Activated T-helper 1 cell treated with anti-CD3 and anti-CD28 coated beads, Interleukin-12 subunit alpha, Interleukin-12 subunit beta, Interleukin-2, Interleukin-4 antibody, amounts not matched to agents 30 ng/mL and 10 ng/mL and 1 ng/mL, durations not matched to agents 14 hours and 24 hours and 36 hours (primary cell): ENCODE measurements at places on chromosomes 12 and 14. TPM values are rescaled to one million over a fixed set of nuclear protein-coding genes. Genes with fewer than 3 reads are reported as not detected.

MAGOHB gene
- 79.4 and 85.1 TPM in 2 replicates for total RNA-seq

GRCh38 chr12:72030277-72030676 is 91.6 kb downstream of the TPH2 start:
- H3K4me1 ChIP-seq, result no peaks in the 10 kb centered on the region
- no peaks in the 10 kb centered on the region for H3K36me3 ChIP-seq
- H3K27me3 ChIP-seq, result peaks cover 4% of the 10 kb centered on the region
- DNase-seq, result no peak
- no peak overlapping the region for H3K4me3 ChIP-seq
- H3K27ac ChIP-seq, result no peak overlapping the region

- H3K36me3 ChIP-seq, result peaks cover 13% of the 10 kb centered on the region
- DNase-seq, result no peak
- H3K4me3 ChIP-seq, result no peak overlapping the region
- H3K27ac ChIP-seq, result peak overlapping the region; percentile 1
- H3K4me1 ChIP-seq, result peaks cover 23% of the 10 kb centered on the region
- no peaks in the 10 kb centered on the region for H3K27me3 ChIP-seq
Observed at GRCh38 chr14:71371711-71372396, 464.6 kb downstream of the PCNX1 start.

DNA sequence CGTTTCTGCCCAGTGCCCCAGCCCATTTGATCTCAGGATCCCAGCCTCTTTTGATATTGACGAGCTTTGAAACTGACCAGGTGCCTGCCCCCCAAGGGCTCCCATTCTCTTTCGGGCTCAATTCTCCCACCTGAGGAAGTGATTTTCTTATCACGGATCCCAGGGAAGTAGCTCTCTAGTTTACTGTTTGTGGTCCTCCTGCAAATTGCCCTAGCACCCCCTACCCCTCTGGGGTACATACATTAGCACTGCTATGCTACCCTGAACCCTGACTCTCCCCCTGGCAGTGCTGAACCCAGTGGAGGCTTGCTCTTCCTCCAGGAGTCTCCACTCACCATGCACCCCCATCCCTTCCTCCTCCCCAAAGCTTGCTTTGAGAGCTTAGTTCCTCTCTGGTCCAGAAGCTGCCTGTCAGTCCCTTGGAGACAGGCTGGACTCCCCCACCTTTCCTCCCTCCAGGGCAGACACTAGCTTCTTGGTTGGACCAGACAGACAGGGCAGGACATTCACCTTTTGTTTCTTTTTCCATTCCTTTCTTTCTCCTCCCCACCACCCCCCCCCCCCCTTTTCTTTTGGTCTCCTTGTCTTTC is 4.4 kb upstream of the TBX3 start:
- H3K4me3 ChIP-seq, result no peak overlapping the region
- H3K27ac ChIP-seq, result no peak overlapping the region
- H3K36me3 ChIP-seq, result peaks cover 3% of the 10 kb centered on the region
- peaks cover 10% of the 10 kb centered on the region for H3K4me1 ChIP-seq
- H3K27me3 ChIP-seq, result peaks cover 87% of the 10 kb centered on the region

DNA sequence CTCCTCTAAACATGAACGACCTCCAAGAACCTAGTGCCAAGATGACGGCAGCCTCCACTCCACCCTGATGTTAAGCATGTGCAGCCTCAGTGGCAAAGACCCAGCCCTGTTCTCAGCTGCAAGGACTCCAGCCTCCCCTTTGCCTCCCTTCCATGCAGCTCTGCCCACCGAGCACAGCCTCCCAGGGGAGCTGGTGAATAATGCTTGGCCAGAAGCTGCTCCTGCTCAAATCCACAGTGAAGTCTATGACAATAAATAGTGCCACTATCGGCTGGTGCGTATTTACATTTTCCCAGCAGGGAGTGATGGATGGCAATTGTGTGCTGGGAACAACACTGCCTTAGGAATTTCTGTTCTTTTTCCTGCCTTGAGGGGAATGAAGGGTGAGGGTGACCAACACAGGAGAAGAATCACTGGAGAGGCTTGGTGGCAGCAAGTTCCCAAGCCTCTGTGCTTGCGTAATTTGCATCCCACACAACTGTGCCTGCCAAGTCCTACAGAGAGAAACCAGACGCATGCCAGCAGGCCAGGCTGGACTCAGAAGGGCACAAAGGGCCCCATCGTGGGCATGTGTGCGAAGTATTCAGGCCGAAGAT is 29.9 kb upstream of the TC2N start:
- no peaks in the 10 kb centered on the region for H3K36me3 ChIP-seq
- DNase-seq, result no peak
- peaks cover 14% of the 10 kb centered on the region for H3K4me1 ChIP-seq
- no peak overlapping the region for H3K27ac ChIP-seq

DNA sequence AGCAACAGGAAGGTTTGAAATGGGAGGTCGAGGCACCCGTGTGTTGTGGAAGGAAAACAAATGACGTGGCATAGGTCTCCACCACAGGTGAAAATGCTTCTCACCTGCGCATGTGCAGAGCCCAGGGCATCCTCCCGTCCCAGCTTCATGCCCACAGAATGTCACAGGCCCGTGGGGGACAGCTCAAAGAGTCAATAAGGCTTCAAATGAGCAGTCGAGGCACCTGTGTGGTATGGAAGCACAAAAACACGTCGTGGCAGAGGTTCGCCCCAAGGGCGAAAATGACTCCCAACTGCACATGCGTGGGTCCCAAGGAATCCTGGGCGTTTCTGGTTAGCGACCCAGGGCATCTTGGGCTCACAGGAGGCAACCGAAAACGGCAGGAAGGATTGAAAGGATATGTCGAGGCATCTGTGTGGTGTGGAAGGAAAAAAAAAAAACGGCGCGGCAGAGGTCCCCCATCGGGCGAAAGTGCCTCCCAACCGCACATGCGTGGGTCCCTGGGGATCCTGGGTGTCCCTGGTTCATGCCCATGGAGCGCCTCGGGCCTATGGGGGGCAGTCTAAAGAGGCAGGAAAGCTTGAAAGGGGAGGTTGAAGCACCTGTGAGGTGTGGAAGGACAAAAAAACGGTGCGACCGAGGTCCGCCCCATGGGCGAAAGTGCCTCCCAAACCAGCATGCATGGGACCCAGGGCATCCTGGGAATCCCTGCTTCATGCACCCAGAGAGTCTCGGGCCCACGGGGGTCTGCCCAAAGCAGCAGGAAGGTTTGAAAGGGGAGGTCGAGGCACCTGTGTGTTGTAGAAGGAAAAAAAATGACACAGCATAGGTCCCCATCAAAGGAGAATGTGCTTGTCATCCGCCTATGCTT is 578.5 kb downstream of the ALG10 start:
- no peaks in the 10 kb centered on the region for H3K36me3 ChIP-seq
- no peak overlapping the region for H3K27ac ChIP-seq
- no peaks in the 10 kb centered on the region for H3K4me1 ChIP-seq
- no peak for DNase-seq
- H3K4me3 ChIP-seq, result no peak overlapping the region

DDX54 gene
- total RNA-seq, result 121 and 133 TPM in 2 replicates

- no peak for DNase-seq
- H3K4me3 ChIP-seq, result peak within 1 kb of the TSS; percentile 37
- H3K27ac ChIP-seq, result no peak within 1 kb of the TSS
- peaks cover 4% of the 10 kb centered on the region for H3K36me3 ChIP-seq
Observed at GRCh38 chr14:24367514-24368211, at the start of gene NFATC4. Gene NFATC4 (plus strand): TSS chr14:24368184. CDS start chr14:24368341, 157 bp downstream.

GRCh38 chr12:123595729-123596128 is 6.2 kb upstream of the DDX55 start:
- H3K27me3 ChIP-seq, result no peaks in the 10 kb centered on the region
- peaks cover 34% of the 10 kb centered on the region for H3K4me1 ChIP-seq
- H3K4me3 ChIP-seq, result no peak overlapping the region
- peaks cover 45% of the 10 kb centered on the region for H3K36me3 ChIP-seq
- DNase-seq, result no peak

UBR7 gene
- total RNA-seq, result 30.1 and 32.4 TPM in 2 replicates

DNA sequence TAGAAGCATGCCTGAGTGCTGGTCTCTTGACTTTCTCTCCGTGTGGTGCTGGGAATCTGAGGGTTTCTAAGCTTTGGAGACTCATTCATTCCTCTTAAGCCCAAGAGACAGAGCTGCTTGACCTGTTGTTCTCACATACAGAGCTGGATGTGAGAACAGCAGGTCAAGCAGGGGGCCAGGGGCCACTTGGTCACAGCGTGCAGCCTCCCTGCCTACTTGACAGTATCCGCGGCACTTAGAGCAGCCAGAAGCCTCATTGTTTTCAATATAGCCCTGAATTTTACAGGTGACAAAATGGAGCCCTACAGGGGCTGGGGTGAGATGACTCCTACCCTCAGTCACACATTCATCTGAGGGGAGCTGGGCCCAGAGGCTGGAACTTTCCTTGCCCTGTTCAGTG is 88.9 kb downstream of the ESRRB start:
- no peak overlapping the region for H3K27ac ChIP-seq
- H3K36me3 ChIP-seq, result no peaks in the 10 kb centered on the region
- no peaks in the 10 kb centered on the region for H3K27me3 ChIP-seq
- H3K4me3 ChIP-seq, result no peak overlapping the region

CCDC184 gene
- 0.61 and 0.75 TPM in 2 replicates for total RNA-seq

UBC gene
- total RNA-seq, result 883 and 899 TPM in 2 replicates

GRCh38 chr14:53517270-53517960 is 364.3 kb upstream of the DDHD1 start:
- no peak for DNase-seq
- H3K36me3 ChIP-seq, result no peaks in the 10 kb centered on the region
- H3K27me3 ChIP-seq, result no peaks in the 10 kb centered on the region

DNA sequence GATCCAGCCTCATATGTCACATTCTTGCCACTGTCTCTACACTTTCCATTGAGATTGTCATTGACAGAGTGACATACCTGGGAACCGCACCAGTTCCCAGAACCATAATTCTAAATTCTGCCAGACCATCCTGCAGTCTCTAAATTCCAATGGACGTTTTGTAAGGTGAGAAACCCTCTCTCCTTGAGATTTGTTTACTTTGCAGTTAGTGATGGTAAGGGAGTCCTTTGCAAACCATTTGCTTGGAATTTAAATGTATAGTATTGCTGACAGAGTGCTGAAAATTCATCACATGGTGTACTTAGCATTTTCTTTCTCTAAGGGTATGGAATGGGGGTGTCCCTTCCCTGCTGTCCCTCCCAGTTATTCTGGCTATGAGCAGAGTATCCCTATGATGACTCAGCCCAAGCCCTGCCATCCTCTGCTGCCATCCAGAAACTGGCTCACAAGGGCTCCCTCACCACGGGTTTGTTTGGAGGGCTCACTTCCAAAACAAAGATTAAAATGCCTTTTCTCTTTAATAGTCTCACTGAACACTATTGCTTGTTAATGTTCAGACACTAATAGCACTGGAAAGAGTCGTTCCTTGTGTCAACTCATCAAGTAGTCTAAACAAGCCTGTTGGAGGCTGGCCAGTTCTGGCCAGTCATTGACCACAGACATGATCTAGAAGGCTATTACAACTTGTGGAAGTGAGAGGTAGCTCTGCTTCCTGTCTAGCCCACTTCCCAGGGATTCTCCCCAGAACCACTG is 129.0 kb upstream of the HMGA2 start:
- H3K27ac ChIP-seq, result no peak overlapping the region
- no peaks in the 10 kb centered on the region for H3K4me1 ChIP-seq
- peaks cover 5% of the 10 kb centered on the region for H3K27me3 ChIP-seq
- no peaks in the 10 kb centered on the region for H3K36me3 ChIP-seq
- DNase-seq, result no peak
- H3K4me3 ChIP-seq, result no peak overlapping the region

GRCh38 chr14:59638885-59639284 is 62.3 kb upstream of the CCDC175 start:
- H3K4me3 ChIP-seq, result no peak overlapping the region
- H3K27ac ChIP-seq, result no peak overlapping the region
- H3K27me3 ChIP-seq, result peaks cover 2% of the 10 kb centered on the region
- no peaks in the 10 kb centered on the region for H3K36me3 ChIP-seq
- no peak for DNase-seq

DNA sequence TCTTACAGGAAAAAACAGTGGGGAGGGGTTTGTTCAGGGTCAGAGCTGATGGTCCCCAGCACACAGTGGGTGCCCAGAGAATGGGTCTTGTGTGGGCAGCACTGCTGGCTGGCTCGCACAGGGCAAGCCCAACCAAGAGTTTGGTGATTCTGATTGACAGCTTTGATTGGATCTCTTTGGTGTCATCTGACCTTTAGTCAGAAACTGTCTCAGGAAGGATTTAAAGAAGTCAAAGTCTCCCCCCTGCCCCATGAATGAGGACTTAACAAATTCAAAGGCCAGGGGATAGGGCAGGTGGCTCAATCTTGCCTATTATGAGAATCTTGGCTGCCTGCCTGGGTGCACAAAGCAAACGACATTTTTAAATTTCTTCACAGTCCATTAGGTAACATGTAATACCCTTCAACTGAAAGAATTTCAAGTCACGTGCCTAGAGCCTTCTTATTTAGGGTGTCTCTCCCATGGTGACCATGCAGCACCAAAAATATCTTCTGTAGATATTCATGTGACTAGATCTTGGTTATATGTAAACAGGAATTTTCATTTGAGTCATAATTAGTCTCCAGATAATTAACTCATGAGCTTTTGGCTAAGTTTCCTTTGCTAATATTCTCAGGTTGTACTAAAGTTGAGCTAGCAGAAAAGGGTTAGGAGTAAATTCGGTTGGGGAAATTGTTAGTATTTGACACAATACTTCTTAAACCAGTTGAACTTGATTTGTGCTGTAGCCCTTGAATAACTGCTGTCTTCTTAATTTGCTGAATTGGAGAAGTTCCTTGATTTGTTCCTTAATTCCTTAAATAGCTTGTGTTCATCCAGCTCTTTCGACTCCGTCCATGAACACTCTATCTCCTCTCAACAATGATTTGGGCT is 54.5 kb upstream of the HECTD1 start:
- no peak overlapping the region for H3K27ac ChIP-seq
- peaks cover 3% of the 10 kb centered on the region for H3K27me3 ChIP-seq
- H3K4me3 ChIP-seq, result no peak overlapping the region
- H3K4me1 ChIP-seq, result no peaks in the 10 kb centered on the region
- no peak for DNase-seq

NOVA1 gene
- 0.13 TPM in 1 of 2 replicates, not detected in the other for total RNA-seq

DNA sequence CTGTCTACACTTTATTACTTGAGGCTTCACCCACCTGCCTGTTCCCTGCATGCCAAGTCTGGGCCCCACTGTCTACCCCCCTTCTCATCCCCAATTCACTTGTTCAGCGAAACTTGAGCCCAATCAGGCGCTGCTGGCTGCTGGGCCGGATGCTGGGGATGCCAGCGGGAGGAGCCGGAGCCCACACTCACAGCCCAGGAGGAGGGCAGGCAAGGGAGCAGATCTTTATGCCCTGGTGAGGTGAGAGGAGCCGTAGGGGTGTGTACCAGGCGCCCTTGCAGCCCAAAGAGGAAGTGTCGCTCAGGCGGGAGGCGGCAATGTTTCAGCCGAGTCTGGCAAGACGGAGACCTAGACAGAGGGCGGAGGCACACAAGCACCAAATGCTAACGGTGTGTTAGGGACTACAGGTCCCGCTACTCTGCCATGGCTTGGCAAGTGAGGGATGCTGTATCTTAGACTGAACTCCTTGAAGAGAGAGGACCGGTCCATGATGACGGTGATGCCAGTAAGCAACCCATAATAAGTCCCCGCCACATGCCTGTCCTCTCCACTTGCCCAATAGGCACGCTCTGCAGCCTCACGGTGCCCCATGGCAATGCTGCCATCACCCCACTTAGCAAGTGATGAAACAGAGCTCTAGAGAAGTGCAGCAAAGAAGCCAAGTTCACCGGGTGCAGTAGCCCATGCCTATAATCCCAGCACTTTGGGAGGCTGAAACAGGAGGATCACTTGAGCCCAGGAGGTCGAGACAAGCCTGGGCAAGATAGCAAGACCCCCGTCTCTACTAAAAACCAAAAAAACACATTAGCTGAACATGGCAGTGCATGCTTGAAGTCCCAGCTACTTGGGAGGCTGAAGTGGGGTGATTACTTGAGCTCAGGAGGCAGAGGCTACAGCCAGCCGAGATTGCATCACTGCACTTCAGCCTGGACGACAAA is 41.6 kb downstream of the LRRC74A start:
- H3K4me3 ChIP-seq, result peak overlapping the region; percentile 26
- H3K27me3 ChIP-seq, result peaks cover 2% of the 10 kb centered on the region
- H3K4me1 ChIP-seq, result peaks cover 8% of the 10 kb centered on the region
- no peaks in the 10 kb centered on the region for H3K36me3 ChIP-seq
